ENCODE measurements at places on chromosomes 1 and 21. TPM values are rescaled to one million over a fixed set of nuclear protein-coding genes. Genes with fewer than 3 reads are reported as not detected.
A peak's percentile ranks its signal among the peaks of the same experiment; 100 is the strongest.

DNA sequence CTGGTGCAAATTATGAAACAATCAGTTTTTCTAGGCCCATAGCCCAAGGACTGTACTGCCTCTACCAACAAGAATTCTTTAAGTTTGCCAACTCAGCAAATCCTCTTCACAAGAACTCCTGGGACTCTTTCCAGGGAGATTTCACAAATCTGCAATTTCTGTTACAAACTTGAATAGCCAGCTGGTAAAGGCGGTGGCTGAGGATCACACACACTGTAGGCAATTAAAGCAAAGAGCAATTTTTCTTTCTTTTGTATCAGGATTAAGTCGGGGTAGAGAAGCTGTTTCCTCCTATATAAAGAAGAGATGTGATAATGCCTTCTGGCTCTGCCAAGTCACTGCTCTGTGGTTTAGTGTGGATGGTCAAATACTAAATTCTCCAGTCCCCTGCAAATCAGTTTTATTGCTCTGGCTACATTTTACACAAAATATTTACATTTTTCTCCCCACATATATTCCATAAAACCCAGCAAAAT lies 1.7 kb downstream of the ALDH9A1 start:
- DNase-seq = no peak

Gene FHAD1
- 3.1 TPM for total RNA-seq

Gene FMO4
- 4.9 TPM for total RNA-seq

DNA sequence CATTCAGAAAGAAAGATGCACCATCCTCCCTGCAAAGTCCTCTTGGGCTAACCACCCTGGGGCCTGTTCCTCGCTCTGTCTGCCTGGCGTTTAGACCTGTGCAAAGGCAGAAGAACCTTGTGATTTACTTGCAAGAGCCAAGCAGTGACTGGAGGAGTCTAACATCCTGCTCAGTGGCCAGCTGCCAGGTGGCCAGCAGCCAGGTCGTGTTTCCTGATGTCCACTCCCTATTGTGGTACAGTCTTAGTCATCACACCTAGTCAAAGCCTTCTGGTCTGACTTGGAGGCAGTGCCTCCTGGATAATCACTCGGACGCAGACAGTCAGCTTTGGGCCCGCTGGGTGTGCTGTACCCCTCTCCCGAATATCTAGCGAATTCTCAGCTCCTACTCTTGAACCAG lies 118.1 kb downstream of the PGBD5 start:
- DNase-seq = peak; percentile 82

GRCh38 chr1:58774027-58774426 lies 9.8 kb downstream of the JUN start:
- no peak for DNase-seq

DNA sequence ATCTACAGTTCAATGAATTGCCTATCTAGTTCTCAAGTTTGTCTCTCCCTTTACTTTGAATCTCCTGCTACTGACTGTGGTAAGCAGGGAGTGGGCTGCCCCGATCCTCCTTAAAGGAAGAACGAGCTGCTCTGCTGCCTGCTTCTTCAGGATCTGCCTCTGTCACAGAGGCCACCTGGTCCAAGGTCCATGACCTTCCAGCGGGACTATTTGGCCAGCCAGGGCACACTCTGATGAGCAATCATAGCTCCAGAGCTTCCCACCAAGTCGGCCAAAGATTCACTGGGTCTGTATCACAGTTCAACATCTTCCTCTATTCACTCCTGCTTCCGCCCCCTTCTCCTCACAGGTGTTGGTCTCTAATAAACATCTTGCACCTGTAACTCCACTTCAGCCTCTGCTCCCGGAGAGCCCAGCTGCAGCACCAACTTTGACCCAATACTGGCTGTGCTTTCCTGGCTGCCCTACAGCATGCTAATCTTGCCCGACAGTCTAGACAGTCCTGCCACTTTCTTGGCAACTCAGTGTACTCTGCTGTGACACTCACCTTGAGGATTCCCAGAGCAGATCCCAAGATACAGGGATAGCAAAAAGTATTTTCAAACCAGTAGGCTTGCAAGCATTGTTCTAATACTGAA lies 16.9 kb upstream of the MAP10 start:
- DNase-seq = no peak

DNA sequence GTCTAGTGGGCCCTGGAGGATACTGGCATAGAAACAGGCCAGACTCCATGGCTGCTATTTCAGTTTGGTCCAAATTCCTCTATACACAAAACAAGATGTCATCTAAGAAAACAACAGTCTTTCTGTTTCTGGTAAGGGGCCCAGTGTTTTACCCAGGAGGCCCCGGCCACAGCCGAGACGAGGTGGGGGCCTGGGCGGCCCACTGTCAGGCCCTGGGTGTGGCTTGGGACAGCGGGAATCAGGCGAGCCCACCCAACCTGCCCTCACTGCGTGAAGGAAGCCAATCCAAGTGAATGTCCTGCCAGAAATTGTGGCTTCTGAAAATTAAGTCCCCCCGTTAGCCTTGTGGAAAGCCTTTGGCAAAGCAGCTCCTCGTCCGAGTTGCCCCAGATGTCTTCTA lies 31.2 kb upstream of the GPR153 start:
- DNase-seq = no peak

DNA sequence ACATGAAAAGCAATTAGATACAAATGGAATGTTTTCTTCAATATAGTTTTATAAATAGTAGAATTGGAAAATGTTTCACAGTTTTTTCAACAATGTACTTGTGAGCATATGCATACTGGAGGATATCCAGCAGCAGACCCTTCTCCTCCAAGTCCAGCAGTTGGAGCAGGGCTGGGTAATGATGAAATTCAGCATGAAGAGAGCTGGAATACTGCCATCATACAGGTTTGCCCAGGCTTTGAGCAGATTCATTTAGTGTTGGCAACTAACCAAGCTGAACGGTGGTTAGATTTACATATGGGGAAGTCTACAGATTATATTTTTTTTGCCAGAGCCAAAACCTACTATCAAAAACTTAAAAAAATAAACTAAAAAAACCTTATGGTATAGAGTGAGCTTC lies 38.3 kb downstream of the WDR3 start:
- no peak for DNase-seq

DNA sequence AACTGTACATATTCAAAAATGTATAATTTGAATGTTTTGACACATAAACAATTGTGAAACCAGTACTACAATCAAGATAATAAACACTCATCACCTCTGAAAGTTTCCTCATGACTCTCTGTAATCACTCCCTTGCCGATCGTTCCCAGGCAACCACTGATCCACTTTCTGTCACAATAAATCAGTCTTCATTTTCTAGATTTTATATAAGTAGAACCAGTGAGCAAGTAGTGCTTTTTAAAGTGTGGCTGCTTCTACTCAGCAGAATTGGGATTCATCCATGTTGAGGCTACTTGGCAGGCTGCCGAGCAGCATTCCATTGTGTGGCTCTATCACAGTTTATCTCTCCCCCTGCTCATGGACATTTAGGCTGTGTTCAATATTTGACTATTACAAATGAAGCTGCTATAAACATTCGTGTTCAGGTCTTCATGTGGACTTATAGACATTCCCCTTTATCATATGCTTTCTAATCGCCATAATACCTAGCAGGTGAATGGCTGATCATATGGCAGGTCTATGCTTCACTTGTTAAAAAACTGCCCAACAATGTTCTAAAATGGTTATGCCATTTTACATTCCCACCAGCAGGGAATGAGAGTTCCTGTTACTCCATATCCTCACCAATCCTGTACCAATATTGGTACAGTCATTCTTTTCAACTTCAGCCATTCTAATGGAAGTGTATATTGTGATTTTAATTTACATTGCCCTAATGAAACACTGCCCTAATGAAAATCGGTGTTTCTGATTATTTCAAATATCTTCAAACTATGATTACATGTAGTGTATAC lies 20.5 kb downstream of the TEX38 start:
- no peak for DNase-seq

Gene UTS2
- not detected for total RNA-seq

- no peak for DNase-seq
These were observed 6.0 kb upstream of the LIN28A start for GRCh38 chr1:26404641-26405040.

Gene CRNN
- not detected for total RNA-seq

DNA sequence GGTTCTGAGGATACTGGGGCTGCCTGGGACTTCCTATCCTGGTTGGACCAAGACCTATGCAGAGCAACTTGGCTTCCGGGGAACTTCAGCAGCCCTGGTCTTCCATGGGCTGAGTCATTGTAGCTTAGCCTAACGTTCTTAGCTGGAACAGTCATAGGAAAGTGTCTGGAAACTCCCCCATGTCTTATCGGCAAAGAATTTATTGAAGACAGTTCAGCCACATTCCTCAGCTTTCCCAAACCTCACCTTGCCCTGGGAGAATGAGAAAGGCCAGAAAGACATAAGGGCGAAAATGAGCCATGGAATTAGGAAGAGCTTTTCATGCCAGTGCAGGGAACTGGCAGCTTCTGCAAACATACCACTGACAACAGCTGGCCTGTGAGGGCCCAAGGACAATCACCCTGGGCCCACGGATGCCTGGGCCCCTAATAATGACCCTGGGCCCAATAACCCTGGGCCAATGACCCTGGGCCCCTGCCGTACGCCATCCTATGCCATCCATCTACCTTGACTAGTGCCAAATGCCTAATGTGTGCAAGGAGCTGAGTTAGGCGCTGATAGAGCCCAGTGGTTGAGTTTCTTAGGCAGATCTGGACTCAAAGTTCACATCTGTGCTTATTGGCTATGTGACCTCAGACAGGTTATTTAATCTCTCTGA lies 114.4 kb upstream of the GADD45A start:
- no peak for DNase-seq

DNA sequence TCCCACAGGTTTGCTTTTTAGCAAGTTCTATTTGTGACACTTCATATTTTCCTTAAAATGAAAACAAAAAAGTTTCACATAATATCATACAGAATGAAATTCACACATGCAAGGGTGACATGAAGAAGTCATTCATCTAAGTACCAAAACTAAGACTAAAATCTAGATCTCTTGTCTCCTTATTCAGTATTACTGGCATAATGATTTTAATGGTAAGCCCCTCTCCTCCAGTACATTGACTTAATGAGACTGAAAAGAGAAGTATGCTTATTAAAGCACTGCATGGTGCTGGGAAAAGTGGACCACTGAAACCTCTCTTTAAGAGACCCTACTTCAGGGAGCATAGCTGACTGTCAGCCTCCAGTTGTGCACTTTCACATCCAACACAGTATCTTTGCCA lies 99.5 kb downstream of the NEGR1 start:
- DNase-seq = no peak

- DNase-seq = no peak
These were observed 11.2 kb downstream of the LAPTM5 start for GRCh38 chr1:30746212-30747032.

DNA sequence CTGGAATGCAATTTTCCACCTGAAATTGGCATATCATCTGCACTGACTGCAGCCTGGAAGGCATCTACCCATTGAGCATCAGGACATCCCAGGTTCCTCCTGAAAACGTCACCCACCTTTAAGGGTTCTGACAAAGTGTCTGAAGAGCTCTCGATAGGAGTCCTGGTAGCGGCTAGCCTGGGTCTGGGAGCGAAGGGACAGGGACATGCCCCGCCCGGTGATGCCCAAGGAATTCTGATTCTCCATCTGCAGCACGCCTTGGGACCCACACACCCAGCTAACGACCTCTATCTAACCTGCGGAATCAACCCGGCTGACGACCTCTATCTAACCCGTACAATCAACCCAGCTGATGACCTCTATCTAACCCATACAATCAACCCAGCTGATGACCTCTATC lies 13.3 kb upstream of the CCDC27 start:
- no peak for DNase-seq

DNA sequence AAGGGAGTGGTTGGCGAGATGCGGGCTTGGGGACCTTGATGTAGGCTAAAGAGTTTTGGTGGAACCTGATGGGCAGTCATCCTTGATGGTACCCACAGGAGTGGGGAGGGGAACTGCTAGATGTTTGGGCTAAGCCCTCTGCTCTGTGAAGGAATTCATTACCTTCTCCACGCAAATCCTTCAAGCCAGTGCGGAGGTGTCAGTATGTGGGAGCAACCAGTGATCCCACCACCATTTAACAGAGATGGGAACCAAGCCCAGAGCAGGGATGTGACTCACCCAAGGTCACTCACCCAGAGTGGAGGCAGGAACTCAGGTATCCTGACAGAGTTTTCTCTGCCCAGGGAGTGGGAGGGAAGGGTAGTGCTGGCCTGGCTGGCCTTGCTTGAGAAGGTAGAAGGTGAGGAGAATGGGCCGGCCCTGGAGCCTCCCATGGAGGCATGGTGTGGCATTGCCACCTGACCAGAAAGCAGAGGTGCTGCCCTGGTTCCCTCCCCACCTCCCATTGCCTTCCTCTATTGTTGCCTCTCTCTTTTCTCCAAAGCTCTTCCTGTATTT lies 51.2 kb upstream of the STUM start:
- no peak for DNase-seq

- DNase-seq = peak; percentile 93
These were observed at the start of gene MARCKSL1 for GRCh38 chr1:32335790-32336590. TSS of gene MARCKSL1 (minus strand) at chr1:32336233. CDS start at chr1:32336033, 200 bp downstream.

DNA sequence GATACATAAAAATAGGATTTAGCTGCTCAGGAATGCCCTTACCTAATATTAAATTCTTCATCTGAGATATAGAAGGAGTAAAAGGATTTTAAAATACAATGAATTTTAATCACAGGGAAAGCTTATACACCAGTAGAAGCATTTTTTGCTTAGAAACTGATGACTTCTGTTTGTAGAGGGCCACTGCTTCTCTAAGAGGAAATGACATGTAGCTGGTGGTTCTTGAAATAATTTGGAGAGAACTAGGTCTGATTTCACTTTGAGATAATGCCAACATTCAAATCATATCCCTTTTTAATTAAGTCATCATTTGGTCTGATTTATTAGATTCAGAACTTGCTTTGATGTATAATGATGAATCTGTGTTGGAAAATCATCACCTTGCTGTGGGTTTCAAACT lies 166.6 kb upstream of the SGIP1 start:
- no peak for DNase-seq

Gene APCS
- not detected for total RNA-seq

Gene A3GALT2
- not detected for total RNA-seq
